ENCODE measurements at places on chromosomes 6 and 20.

DNA sequence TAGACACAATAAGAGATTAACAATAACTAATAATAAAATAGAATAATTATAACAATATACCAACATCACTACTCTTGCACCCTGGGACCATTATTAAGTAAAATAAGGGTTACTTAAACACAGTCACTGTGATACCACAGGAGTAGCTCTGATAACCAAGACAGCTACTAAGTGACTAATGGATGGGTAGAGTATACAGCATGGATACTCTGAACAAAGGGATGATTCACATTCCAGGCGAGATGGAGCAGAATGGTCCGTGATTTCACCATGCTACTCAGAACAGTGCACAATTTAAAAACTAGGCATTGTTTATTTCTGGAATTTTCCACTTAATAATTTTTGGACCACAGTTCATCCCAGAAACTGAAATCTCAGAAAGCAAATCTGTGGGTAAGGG, 80.0 kb upstream of the FUT9 start:
- no peak for DNase-seq

DNA sequence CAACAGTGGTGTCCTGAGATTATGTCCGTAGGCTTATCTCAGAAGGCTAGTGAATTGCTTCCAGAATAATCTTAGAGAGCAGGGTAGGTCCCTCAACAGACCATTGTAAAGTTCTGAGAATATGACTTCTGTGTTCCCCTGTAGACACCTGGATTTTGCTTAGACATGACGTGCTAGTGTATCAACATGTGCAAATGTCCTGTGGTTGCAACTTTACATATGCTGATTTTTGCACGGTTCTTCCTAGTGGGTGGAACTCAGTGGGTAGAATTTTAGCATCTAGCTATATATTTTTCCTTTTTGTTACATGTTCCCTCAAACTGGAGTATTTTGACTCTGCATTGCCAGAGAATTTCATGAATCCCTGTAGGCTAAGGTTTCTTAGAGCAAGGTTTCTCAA, 459.2 kb downstream of the RNF144B start:
- DNase-seq: no peak

DNA sequence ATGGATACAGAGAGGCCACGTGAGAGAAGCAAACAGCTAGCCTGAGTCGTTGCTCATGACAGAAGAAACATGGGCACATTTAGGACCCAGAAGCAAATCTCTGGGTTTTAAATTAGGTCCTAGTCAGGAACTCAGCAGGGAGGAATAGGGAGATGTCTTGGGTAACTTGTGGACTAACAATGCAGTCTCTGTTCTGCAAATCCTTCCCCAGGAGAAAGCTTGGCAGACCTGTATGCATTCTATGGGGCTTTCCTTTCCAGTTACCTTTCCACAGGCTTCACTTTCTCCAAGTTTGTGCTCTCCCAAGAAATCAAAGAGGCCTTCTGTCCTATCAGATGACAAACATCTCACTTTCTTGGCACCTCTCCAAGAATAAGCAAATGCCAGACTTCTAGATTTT, 47.2 kb upstream of the PLCB4 start:
- DNase-seq: no peak

GRCh38 chr6:63807056-63807455, 171.5 kb downstream of the PHF3 start:
- DNase-seq: no peak

DNA sequence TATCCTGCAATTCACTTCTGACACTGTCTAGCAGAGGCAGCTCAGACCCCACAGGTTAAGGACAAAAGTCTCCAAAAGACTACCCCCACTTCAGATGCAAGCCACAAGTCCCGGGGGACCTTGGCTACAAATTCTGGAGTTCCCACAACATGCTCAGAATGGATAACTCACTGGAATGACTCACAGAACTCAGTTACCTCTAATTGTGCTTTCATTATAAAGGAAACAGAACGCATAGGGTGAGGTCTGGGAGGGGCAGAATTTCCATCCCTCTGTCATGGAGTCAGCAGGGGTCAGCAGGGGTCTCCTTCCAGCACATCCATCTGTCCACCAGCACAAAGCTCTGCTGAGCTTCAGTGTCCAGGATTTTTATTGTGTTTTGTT, 184.2 kb downstream of the CDH4 start:
- no peak for DNase-seq

- no peak for DNase-seq
Measured at GRCh38 chr6:4258733-4259132, 123.4 kb upstream of the ECI2 start.

GRCh38 chr6:75331151-75331550, 46.6 kb upstream of the TMEM30A start:
- DNase-seq: no peak

GRCh38 chr6:43383021-43383667, 13.7 kb upstream of the ZNF318 start:
- DNase-seq: no peak

DNA sequence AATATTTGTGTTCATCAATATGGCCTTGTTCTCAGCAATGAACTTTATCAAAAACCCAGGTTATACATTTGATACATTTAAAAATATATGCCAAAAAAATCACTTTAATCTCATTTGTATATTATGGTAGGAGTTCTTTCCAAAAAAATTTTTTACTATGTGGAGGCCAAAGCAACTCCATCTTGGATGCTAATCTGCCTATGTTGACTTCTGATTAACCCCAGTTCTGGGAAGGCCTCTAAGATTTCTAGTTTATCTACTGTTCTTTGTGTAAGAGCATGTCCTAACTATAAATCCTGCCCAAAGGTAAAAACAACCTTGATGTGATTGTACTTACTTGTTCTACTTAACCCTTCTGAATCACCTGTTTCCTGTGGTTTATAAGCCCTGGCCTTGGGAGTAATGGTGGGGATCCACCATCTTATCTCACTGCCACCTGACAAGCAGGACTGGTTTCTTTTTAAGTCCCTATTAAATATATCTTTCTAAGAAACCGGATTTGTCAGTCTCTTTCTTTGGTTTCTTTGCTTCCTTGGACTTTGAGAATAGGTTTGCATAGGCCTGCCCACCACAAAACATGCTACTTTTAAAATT, 46.7 kb downstream of the RNGTT start:
- no peak for DNase-seq

DNA sequence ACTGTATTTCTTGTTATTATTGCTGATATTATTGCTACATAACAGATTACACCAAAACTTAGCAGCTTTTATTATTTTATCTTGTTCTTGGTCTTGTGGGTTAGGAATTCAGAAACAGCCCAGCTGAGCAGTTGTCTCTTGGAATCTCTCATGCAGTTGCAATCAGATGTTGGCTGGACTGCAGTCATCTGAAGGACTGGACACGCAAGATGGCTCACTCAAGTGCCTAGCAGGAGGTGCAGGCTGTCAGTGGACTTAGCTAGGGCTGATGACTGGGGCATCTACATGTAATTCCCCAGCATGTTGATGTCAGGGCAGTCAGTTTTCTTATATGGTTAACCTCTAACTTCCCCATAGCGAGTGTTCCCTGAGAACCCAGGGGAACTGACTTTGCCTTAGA, 128.6 kb upstream of the PLCB4 start:
- DNase-seq: peak; percentile 85

- peak; percentile 79 for DNase-seq
Measured at GRCh38 chr6:80338201-80338836, 231.8 kb downstream of the BCKDHB start.

DNA sequence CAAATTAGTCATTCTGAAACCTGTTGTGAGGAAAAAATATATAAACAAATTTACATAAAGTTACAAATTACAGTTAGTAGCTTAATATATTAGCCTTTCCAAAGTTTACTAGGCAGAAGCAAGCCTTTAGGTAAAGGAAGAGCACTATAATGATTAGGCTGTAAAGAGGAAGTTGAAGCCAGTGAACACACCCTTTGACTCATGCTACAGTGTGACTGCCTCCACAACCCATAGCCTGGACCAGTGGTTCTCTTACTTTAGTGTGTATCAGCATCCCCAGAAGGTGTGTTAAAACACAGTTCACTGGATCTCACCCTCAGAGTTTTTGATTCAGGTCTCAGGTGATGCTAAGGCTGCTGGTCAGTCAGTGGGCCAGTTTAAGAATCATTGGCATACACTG, 91.4 kb upstream of the DEFB112 start:
- no peak for DNase-seq

- no peak for DNase-seq
Measured at GRCh38 chr6:161578478-161578877, 304.6 kb upstream of the AGPAT4 start.

DNA sequence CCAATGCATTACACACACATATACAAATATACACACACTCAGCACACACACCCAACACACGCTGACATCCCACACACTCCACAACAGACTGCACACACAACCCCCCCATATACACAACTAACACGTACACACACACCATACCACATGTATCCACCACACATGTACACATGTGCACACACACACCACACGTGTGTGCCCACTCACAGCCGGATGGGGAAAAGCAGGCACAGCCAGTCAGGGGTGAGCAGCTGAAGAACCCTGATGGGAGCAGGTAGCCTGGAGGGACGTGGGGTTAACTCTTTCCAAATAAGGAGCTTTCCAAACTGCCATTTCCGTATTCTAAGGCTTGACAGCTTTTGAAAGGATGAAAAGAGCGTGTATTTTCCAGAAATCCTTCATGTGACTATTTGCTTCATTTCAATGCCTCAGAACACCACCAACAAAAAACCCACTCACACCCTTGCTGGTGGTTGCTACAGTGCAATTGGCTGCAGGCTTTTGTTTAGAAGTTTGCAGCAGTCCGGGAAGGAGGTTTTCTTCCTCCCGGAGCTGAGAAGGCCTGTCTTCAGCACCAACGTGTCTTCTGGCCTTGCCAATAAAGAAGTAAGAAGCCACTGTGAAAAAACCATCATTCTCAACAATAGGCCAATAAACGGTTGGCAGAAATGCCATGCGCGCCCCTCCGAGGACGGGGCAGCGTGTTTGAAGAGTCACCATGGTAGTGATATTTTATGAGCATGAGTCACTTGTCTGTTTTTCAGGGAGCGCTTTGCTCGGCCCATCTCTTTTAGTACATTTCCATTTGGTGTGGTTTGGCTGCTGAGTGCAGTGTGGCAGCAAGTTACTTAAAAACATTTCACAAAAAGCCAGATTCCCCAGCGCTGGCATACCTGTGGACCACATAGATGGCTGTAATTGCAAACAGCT, 131.3 kb upstream of the GMDS start:
- no peak for DNase-seq

GRCh38 chr20:3685341-3685740, 3.5 kb upstream of the ADAM33 start:
- no peak for DNase-seq

GRCh38 chr6:108677894-108678293, 117.2 kb downstream of the FOXO3 start:
- no peak for DNase-seq

DNA sequence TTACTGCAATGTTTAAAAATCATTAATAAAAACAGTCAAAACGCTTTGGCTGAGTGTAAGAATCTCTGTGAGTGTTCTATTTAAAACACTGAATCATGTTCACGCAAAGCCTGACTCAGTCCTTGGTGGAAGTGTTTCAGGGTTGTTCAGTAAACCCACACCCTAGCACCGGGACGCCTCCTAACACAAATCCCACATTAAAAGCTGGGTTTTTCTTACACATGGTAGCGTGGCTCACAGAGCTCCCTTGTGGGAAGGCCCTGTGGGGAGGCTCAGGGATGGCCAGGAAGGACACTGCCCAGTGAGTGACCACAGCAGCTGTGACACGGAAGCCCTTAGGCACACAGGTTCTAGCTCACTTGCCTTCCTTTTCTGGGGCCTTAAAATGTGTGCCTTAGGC, 80.2 kb downstream of the GMPR start:
- DNase-seq: no peak

DNA sequence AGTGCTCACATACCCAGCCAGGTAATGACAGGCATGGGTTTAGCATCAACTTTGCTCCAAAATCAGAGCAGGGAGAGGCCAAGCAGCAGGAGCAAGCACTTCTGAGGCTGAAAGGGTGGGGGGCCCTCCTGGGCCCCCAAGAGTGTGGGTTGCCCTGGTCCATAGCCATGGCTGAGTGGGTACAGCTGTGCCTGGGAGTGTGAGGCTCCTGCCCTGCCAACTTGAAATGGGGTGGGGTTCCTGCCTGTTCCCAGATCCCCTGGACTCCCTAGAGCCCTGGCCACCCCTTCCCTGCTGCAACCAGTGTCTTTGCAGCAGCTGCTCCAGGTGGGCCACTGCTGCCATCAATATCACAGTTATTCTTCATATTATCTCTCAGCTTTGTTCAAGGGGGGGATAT, 1224.2 kb upstream of the GJE1 start:
- no peak for DNase-seq

- no peak for DNase-seq
Measured at GRCh38 chr6:110514818-110515217, 38.4 kb upstream of the SLC22A16 start.

GRCh38 chr6:39524007-39524406, 201.2 kb downstream of the KIF6 start:
- DNase-seq: no peak

DNA sequence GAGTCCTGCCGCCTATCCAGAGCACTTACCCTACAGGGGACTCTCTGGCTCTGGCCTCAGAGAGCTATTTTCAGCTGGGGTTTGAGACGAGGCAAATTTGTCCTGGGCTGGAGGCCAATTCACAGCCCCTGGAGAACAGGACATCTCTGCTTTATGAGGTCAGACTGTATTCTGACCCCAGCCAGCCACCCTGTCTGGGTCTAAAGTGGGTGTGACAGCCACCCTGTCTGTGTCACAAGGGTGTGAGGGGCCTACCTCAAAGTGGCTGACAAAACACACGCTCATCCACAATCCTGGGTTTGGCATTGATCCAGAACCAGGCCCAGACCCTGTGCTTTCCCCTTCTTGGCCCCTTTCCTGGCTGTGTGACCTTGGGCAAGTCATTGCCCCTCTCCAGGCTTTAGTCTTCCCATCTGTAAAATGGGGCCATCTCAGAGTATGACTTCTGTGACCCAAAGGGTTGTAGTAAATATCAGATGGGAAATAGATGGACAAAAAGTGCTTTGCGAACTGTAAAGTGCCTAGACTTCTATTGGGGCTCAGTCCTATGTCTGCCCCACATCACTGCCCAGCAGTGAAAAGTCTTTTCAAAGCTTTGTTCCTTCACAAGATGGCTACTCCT, 44.1 kb upstream of the TGM2 start:
- DNase-seq: no peak

DNA sequence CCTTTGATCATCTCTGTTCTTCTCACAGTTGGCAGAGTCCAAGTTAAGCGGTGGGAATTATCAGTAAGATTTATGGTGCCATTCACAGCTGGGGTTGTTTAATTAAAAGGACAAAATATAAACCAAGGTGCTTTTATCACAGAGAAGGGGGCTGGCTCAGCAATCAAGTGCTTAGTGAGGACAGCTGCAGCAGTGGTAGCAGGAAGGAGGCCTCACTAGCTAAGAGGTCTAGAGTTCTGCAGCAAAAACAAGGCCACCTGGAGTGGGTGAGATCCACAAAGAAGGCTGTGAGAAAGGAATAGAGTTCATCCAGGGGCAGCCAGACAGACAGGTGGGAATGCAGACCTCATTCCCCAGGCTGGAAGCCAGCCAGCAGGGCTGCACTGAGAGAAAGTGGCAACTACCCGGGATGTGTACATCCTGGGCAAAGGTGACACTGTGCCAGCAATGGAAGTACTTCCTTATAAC, 37.1 kb downstream of the PIGU start:
- DNase-seq: peak; percentile 2
